SK-N-SH (cell line): ENCODE measurements at places on chromosomes 3 and 15.

DNA sequence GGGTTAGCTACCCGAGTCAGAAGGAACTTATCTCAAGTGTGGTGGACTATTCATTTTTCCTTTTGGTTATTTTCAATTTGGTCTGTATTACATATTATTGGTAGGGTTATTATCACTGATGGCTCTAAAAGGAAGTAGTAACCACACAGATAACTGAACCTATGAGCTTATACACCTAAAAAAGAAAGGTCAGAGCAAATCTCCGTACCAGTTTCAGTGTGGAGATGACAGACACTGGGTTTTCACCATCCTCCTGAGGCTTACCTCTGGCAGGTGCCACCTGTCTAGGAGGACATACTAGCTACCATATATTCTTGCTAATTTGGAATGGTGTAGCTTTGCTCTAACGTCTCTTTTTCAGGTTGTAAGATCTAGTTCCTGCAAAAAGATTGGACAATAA is 10.2 kb downstream of the GAP43 start:
- no peak for DNase-seq

- DNase-seq, result no peak
Observed at GRCh38 chr3:17632401-17633100, 109.9 kb downstream of the TBC1D5 start.

GRCh38 chr3:64467255-64467944 is 220.4 kb downstream of the ADAMTS9 start:
- no peak for DNase-seq

- peak; percentile 90 for DNase-seq
Observed at GRCh38 chr15:26967719-26968269, 3.2 kb upstream of the GABRG3 start.

- no peak for DNase-seq
Observed at GRCh38 chr15:53160092-53160704, 370.1 kb upstream of the ONECUT1 start.

- no peak for DNase-seq
Observed at GRCh38 chr3:178750639-178751300, 214.5 kb downstream of the KCNMB2 start.

DNA sequence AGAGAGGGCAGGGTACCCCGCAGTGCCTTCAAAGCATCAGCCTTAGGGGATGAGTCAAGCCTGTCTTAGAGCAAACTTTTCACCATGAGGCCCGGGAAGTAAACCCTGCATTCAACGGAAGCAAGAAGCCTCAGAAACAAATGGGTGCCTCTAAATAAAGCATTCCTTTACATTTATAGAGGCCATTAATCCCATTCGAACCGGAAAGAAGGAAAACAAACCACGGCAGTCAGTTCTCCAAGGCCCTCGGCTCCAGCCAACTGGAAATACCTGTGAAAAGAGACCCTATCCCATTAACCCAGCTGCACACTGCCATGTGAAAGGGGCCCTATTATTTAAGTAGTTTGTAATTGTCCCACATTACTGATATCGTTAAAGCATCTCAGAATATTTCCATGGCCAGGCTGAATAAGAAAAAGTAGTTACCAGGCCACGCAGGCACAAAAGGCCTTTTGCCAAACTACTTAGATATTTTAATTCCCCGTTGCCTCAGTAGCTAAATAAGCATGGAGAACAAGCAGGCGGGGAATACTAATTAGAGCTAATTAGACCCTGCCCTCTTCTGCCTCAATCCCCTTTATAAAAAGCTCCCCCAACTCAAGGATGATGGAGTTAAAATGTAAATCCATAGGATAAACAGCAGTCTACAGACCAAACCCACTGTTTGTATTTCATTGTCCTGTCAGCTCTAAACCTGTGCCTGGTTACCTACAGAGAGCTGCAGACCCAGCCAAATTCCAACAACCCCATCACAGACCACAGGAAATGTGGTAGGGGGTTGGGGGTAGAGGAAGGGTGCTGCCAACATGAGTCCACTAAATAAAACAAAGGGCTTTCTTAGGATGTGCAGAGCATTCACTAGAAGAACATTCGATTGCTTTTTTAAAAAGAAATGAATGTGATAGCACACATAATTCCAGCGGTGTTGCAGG is 4.1 kb downstream of the ITGB5 start:
- no peak for DNase-seq

DNA sequence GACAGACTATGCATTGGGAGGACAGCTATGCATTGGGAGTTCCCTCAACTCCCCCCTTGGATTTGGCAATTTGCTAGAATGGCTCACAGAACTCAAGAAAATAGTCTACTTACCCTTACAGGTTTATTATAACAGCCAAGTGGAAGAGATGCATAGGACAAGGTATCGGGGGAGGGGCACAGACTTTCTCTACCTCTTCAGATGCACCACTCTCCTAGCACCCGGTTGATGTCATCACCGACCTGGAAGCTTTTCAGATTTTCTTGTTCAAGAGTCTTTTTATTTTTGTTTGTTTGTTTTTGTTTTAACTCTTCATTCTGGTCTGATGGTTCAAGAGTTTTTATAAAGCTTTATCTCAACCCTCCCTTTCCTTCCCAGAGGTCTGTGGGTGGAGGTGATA is 20.7 kb upstream of the ADAMTS9 start:
- no peak for DNase-seq

DNA sequence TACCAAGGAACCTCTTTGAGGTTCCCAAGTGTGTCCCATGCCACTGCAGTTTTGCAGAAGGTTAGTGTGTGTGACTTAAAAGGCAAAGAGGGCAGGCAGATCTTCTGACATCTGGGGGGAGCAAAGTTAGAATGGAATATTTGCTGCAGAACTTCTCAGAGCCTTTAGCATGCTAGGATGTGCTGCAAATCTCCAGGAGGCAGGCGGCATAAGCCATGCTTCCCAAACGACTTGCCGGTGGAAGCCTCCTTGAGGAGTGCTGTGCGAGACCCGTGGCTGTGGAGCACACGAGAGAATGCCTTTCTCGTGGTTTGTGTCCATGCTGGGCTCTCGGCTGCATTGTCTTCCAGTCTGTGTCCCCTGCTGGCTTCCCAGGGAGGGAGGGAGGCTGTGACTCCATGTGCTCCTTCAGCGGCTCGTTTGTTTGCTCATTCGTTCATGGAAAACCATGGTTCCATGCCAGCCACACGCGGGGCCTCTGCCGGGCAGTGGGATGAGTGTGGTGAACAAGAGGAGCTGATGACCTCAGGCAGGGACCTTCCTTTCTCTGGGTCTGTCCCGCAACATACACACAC is 13.8 kb downstream of the HDAC11 start:
- no peak for DNase-seq

DNA sequence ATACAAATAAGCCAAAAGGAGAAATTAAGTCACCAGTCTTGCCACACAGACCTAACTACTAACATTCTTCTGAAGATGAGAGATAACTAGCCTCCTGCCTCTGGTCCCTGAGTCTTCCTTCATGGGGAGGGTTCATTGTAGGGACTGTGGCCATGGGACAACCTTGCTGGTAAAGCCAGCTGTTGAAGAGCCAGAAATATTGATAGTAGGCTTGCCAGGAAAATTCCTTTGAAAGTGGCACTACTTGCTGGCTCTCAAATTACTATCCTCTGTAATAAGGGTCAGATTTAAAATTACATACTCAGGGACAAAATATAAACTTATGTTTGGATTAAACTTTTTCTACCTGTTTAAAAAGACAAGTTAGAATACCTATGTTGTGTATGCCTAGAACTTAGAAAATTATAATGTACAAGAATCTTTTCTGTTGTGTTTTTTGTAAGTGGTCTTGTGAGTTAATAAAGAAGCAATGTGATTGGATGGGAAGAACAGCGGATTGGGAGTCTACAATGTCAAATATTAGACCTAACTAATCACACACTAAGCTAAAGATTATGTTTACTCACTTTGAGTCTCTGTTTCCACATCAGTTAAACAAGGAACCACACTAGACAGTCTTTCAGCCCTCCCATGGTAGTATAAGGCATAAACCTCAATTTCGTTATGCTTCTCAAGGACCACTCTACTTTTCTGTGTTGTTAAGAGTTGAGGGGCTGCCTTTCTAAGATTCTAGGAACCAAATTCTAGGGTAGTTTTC is 60.0 kb upstream of the TRIM71 start:
- DNase-seq, result no peak

DNA sequence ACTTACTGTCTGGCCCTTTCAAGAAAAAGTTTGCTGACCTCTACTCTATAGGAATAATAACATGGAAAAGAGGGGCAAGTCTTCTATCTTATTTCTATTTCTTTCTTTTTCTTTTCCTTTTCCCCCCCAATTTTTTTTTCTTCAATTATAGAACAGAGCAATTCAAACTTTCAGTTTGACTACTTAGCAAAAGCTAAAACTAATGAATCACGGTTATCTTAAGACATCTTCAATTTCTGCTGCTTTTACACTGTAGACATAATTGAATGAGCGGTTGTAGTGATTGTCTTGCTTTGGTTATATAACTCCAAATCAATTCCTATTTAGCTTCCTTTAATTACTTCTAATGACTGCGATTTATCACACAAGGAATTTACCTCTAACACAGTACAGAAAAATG is 74.3 kb upstream of the P2RY1 start:
- no peak for DNase-seq

GRCh38 chr15:62515696-62516395 is 350.8 kb upstream of the C2CD4B start:
- DNase-seq, result no peak

GRCh38 chr3:155007729-155008128 is 72.4 kb upstream of the MME start:
- DNase-seq, result no peak

DNA sequence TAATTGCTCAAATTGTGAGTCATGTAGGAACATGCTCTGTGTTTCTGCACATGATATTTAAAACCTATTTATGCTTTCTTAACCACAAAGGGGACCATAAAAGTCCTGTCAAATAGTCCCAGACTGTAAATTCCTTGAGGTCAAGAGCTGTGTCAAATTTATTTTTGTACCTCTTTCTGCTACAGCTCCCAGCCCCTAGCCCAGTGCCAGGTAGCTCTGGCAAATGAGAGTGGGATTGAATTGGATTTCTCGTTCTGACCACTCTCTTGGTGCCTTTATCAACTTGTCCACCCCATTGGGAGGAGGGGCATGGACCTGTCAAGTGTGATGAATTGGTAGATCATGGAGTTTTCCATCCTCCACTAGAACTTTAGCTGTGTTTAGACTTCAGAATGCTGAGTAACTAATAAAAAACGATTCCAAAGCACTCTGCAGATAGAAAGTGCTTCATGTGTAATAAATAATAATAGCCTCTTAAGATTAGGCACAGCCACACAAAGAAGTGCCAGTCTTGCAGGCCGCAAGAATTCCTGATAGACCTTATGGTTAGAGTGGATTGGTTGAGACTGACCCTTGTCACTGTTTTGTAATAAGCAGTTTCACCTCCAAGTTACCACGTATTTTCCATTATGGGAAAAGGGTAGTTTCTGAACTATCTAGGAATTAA is 120.4 kb downstream of the LPP start:
- no peak for DNase-seq

DNA sequence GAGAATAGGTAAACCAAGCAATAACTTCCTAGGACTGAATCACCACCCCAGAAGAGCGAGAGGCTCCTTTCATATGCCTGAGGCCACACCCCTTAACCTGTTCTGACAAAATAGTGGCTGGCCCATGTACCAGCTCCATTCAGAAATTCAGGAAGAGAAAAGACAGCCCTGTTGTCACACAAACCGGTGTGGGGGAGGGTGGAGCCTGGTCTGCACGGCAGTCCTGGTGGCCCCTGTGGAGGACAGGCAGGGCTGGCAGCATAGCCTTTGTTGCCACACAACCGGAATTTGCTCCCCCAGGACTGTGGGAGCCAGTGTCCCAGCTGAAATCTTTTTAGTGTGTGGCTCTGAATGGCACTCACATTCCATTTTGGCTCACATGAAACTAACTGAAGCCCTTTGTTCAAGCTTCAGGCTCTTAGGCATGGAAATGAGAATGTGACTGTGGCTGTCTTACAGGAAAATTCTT is 23.8 kb downstream of the RLBP1 start:
- no peak for DNase-seq

DNA sequence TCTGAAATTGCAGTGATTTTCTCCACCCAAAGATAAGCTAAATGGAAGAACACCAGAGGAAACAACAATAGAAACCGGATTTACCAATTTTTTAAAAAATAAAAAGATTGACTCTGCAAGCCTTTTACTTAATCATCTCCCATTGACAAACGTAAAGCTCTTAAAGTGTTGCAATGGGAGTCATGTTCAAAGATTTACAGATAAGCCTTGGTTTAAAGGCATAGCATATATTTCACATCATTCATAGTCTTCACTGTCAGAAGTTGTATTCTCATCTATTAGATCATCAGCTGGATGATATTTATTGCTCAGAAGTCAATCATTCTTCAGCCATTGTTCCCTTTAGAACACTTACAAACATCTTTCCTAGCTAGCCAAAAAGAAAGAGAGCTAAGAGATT is 397.6 kb downstream of the GBE1 start:
- DNase-seq, result no peak

GRCh38 chr15:54046093-54046492 is 67.9 kb downstream of the UNC13C start:
- no peak for DNase-seq

- no peak for DNase-seq
Observed at GRCh38 chr3:126463521-126463920, 12.2 kb downstream of the ZXDC start.

- no peak for DNase-seq
Observed at GRCh38 chr3:107910713-107911259, 180.0 kb downstream of the CD47 start.

- DNase-seq, result no peak
Observed at GRCh38 chr3:124448954-124449353, 281.3 kb upstream of the UMPS start.

DNA sequence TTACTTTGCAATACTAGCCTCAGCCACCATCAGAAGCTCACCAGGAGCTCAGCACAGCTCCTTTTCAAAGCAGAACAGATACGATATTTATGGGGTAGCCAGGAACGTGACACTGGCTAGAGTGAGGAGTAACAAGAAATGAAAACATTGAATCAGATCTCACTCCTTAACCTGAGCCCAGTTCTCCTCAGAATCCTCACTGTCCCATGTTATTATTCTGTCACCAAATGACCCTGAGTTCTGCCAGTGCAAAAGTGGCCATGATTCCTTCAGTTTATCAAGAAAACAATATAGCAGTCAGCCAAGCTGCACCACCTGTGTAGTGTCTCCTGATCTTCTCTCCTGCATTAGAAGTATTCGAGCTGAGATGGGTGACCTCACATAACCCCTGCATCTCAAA is 956.7 kb downstream of the TUSC7 start:
- no peak for DNase-seq

GRCh38 chr3:107810171-107811071 is 280.4 kb downstream of the CD47 start:
- no peak for DNase-seq

GRCh38 chr3:146705225-146705624 is 100.1 kb upstream of the PLSCR5 start:
- DNase-seq, result no peak

DNA sequence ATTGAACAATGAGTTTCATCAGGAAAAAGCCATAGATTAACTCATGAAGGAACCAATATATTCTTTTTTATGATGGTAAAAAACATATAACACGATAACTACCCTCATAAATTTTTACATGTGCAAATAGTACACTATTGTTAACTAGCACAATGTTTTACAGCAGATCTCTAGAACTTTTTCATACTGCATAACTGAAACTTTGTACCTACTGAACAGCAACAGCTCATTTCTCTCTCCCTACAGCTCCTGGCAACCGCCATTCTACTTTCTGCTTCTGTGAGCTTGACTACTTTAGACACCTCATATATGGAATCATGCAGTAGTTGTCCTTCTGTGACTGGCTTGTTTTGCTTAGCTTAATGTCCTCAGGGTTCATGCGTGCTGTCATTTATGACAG is 235.4 kb downstream of the NFKBIZ start:
- no peak for DNase-seq

- no peak for DNase-seq
Observed at GRCh38 chr3:42843713-42844411, 31.8 kb downstream of the CYP8B1 start.

- DNase-seq, result no peak
Observed at GRCh38 chr15:83854950-83855707, 201.2 kb downstream of the ADAMTSL3 start.
